ENCODE measurements at places on chromosomes 7 and 10.

GRCh38 chr7:55018361-55019190, at the start of gene EGFR:
Gene EGFR (plus strand): TSS chr7:55019017. CDS start chr7:55019278, 261 bp downstream.
- DNase-seq = no peak

DNA sequence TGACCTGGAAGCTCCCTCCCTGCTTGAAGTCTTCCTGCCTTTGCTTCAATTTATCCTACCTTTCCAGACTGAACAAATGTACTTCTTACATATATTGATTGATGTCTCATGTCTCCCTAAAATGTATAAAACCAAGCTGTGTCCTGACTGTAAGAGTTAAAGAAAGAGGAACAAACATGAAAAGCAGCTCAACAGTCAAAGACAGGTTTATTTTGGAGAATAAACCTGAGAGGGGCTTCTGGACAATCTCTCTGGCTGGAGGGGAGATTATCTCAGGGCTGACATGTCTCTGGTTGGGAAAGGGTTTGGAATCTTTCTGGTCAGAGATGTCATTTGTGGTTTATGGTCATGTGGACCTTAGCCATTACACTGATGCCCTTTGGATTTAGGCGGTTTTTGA, 41.0 kb downstream of the OR13A1 start:
- no peak for DNase-seq

GRCh38 chr7:7271094-7271874, 88.9 kb downstream of the C1GALT1 start:
- DNase-seq = no peak

DNA sequence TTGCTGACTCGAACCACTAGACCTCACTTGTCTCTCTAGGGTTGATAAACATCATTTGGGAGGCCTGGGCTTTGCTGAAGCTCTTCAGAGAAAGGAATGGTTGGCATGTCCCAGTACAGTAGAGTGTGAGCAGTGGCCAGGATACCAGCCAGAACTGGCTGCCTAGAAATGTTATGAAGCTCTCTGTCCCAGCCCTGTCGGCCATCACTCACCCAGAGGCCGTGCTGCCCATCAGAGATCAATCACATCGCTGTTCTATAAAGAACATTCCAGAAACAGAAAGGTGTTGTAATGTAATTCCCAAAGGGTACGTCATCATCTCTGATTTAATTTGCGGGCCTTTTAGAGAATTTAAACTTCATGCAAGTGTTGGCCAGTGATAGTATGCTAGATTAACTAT, 111.5 kb downstream of the PRPF18 start:
- DNase-seq = no peak

DNA sequence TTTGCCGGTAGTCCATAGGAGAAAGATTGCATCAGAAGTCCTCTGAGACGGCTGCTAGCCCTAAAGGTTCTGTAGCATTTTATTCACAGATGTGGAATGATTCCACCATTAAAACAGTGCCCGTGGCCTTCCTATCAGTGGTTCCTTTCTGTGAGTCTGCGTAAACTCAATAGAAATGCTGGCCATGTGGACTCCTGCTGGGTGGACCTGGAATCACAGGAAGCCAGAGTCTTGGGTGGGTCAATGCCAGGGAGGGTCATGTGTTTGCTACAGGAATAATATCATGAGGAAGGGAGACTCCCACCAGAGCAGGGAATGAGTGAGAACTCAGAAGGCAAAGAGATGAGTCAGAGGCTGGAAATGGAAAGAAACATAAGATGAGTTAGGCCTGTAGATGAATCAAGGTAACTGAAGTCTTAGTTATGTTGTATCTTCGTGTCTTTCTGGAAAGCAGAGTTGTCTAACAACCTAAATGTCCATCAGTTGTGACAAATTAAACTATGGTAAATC, 410.4 kb upstream of the AUTS2 start:
- DNase-seq = no peak

- no peak for DNase-seq
These were observed 53.6 kb downstream of the COBL start for GRCh38 chr7:51262796-51263531.

- DNase-seq = no peak
These were observed 63.0 kb downstream of the PROSER2 start for GRCh38 chr10:11886138-11886474.

GRCh38 chr10:132921818-132922807, 20.3 kb downstream of the CFAP46 start:
- no peak for DNase-seq

DNA sequence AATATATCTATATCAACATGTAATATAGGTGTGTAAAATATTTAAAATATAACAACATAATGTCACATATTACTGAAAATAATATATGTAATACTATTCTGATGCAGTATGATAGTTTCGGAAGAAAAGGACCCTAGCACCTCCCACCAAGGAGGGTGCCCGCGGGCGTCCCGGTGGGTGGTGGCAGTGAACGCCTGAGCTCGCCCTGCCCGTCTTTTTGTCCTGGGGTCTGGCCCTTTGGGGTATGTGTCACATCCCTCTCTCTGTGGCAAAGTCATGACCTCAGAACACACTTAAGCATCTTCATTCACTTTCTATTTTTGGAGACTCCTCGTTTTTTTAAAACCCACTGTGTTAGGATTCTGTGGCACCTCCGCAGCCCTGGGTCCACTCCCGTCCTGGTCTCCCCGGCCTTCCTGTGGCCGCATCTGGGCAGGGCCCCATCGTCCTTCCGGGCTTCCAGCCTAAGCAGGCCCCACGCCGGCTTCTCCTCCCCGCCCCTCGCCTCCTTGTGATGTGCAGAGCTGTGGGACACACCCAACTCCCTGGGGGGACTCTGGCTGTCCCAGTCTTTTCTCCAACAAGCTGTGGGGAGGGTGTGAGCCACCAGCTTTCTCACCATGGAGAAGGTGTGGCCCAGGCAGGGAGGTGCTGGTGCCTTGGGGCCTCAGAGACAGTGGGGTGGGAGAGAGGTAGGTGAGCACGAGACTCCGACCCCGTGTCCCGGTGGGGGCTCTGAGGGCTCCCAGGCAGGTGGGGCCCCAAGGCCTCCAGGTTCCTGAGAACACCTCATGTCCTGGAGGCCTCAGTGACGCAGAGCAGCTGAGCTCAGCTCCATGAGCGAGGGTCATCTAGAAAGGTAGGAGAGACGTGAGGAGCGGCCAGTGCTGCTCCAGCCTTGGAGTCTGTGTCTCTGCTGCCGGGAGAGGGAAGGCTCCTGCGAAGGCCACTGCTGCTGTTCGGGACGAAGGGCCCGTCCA, 16.5 kb downstream of the PWWP2B start:
- DNase-seq = no peak

DNA sequence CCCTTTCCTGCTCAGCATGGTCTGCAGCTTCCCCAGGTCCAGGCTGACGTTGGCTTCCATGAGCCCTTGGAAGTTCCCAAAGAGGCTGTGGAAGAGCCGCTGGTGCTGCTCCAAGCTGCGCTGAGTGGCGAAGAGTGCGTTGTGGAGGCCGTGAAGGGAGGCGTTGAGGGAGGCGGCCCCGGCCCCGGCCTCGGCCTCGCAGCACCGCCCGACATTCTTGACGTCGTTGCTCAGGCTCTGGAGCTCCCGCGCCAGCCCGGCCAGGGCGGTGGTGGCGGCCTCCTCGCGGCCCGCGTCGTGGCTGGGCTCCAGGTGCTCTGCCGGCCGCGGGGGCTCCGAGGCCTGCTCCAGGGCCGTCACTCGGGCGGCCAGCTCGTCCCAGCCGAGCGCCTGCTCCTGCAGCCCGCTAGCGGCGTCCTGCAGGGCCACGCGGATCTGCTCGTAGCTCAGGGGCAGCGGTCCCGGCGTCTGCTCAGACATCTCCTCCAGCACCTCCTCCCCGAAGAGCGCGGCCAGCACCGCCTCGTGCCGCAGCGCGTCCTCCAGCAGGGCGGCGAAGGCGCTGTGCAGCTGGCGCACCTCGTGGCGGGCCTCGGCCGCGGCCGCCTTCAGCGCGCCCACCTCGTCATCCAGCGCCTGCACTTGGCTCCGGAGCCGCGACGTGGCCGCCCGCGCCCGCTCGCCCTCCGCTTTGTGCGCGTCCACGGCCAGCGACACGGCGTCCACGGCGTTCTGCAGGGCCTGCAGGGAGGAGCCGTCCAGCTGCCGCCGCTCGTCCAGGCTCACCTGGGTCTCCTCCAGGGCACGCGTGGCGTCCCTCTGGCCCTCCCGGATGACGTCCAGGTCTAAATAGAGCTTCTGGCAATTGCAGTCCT, 14.7 kb downstream of the MMRN2 start:
- no peak for DNase-seq

- no peak for DNase-seq
These were observed 183.7 kb upstream of the ANK3 start for GRCh38 chr10:60573336-60573735.

DNA sequence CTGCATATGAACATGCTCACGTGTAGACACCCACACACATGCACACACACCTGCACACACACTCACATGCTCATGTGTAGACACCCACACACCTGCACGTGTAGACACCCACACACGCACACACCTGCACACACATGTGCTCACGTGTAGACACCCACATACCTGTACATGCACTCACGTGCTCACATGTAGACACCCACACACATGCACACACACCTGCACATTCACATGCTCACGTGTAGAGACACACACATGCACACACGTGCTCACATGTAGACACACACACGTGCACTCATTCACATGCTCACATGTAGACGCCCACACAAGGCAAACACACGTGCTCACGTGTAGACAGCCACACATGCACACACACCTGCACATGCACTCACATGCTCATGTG, 275.8 kb downstream of the PTPRN2 start:
- DNase-seq = no peak

GRCh38 chr10:124470544-124471434, 9.2 kb downstream of the LHPP start:
- DNase-seq = no peak

GRCh38 chr10:119131512-119132240, 27.8 kb downstream of the DENND10 start:
- DNase-seq = no peak

DNA sequence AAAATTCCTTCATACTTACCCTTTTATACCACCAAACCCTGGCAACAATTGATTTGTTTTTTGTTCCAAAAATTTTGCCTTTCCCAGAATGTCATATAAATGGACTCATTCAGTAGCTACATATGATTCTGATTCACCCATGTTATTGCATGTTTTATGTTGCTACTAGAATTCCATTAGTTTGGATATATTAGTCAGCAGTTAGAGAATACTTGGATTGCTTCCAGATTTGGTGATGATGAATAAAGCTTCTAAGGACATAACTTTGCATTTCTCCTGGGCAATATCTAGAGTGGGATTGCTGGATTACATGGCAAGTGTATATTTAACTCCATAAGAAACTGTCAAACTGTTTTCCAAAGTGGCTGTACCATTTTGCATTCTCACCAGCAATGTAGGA, 806.9 kb downstream of the DNAJB9 start:
- DNase-seq = no peak

- no peak for DNase-seq
These were observed 874 bp downstream of the GIMAP5 start for GRCh38 chr7:150738092-150738491.

GRCh38 chr10:53491774-53492173, 719.2 kb upstream of the MBL2 start:
- no peak for DNase-seq

GRCh38 chr10:83915801-83916200, 223.5 kb upstream of the GHITM start:
- no peak for DNase-seq

DNA sequence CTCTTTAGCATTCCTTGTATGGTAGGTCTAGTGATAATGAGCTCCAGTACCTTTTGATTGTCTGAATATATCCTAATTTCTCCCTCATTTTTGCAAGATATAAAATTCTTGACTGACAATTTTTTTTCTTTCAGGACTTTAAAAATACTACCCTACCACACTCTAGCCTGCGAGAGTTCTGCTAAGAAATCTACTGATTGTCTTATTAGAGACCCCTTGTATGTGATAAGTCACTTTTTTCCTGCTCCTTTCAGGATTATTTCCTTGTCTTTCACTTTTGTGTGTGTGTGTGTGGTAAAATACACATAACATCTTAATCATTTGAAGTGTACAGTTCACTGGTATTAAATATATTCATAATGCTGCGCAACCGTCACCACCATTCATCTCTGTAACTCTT, 68.7 kb upstream of the PPP1R9A start:
- DNase-seq = no peak

- DNase-seq = no peak
These were observed 7.5 kb upstream of the JAKMIP3 start for GRCh38 chr10:132058111-132058745.

DNA sequence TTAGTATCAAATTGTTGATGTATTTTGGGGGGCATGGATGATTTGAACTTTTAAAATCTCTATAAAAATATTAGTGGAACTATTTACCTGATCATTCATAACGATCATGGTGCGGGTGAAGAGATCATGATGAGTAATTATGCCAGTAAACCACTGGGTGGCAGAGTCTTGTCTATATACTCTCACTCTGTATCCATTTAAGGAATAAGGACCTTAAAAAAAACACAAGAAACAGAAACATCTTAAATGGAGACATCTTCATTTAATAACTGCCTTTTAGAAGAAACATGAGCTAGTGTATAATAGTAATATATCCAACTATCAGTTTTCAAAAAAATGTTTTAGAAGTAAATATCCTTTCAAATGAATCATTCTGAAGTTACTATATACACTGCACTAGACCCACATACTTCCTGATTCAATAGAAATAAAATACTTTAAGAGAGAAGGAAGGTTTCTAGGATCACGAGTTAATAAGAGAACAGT, 84.0 kb downstream of the NRBF2 start:
- DNase-seq = peak; percentile 14

- no peak for DNase-seq
These were observed 27.5 kb downstream of the VIM start for GRCh38 chr10:17255512-17255911.

GRCh38 chr10:100253041-100253440, 14.4 kb downstream of the CWF19L1 start:
- DNase-seq = no peak

GRCh38 chr7:44075296-44076075, 6.8 kb downstream of the POLM start:
- DNase-seq = no peak

- no peak for DNase-seq
These were observed 116.1 kb upstream of the CDCA7L start for GRCh38 chr7:22061775-22062174.

GRCh38 chr7:86965727-86966120, 93.7 kb downstream of the ELAPOR2 start:
- DNase-seq = no peak

Measured in effector CD4-positive, alpha-beta T cell (primary cell).